Activated CD4-positive, alpha-beta T cell treated with anti-CD3 and anti-CD28 coated beads, Interleukin-2, amount 50 U/mL, for 24 hours (primary cell): ENCODE measurements at places on chromosomes 12 and 14.

DNA sequence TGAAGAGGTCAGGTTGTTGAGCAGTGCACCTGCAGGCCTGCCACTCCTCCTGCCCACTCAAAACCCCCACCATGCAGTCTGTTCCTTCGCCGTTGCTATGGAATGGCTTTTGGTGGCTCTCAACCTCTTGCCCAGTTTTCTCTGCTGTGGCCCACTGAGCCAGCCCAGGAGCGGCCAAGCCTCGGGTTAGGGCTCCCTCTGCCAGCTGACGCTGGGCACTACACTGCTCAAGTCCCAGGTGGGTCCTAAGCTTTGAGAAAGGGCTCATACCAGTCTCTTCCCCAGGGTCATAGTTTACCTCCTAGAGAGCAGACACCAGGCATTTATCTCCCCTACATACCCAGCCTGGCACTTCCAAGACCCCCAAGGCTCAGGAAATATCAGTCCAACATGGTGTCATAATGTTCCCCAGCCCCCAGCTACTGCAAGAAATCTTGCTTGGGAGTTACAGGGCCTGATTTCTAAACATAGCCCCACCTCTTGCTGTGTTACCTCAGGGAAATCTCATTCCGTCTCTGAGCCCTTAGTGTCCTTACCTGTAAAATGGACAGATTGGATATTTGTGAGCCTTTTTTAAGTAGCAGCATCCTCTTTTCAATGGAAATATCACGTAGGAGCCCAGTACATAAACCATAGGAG is 59.4 kb downstream of the TSPAN11 start:
- no peak for DNase-seq

DNA sequence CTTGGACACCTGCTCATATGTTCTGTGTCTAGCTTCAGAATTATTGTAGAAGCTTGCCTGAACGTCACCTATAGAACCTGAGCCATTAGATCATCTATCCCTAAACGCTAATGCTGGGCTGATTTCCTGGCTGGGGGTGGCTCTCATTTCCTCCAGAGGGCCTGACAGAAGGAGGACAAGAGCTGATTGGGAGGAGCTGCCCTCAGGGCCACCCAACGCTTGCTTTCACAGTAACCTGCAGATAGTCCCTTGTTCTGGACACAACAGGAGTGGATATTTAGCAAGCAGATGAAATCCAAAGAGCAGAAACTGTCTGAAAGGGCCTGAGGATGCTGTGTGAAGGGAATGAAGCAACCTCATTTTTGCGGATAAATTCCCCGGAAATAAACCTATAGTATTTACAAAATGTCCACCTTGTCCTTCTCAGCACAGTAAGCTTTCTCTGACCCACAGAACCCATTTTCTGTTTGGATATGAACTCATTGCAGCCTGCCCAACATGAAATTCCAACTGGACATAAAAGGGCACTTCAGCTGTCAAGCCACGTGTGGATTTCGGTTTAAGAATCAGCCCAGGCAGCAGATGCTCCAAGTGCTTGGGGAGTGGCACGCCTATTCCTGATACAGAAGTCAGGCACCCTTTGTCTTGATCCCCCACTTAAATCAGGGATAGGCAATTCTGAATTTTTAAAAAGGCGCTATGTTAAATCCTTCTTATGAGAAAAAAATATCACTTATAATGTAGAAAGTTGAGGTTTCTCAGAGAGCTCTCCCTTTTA is 32.8 kb upstream of the TUBA1C start:
- no peak for DNase-seq

DNA sequence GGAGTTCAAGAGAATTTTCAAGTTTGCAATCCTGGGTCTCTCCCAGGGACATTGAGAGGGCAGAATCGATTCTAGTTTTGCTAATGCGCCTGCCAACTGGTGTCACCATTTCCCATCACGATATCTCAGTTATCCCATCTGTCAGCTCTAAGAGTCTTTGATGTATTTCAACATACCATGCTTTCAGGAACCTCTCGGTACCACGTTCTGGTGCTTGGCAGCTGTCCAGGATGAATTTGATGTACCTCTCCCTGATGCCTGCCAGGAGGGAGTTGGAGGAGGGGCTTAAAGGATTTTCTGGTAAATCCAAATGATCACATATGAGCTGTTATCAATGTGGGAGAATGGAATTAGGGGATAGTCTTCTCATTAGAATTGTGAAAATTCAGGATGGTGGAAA is 332.5 kb downstream of the RGS6 start:
- DNase-seq, result no peak

- no peak for DNase-seq
Measured at GRCh38 chr12:85277191-85277590, 2.8 kb upstream of the ALX1 start.

DNA sequence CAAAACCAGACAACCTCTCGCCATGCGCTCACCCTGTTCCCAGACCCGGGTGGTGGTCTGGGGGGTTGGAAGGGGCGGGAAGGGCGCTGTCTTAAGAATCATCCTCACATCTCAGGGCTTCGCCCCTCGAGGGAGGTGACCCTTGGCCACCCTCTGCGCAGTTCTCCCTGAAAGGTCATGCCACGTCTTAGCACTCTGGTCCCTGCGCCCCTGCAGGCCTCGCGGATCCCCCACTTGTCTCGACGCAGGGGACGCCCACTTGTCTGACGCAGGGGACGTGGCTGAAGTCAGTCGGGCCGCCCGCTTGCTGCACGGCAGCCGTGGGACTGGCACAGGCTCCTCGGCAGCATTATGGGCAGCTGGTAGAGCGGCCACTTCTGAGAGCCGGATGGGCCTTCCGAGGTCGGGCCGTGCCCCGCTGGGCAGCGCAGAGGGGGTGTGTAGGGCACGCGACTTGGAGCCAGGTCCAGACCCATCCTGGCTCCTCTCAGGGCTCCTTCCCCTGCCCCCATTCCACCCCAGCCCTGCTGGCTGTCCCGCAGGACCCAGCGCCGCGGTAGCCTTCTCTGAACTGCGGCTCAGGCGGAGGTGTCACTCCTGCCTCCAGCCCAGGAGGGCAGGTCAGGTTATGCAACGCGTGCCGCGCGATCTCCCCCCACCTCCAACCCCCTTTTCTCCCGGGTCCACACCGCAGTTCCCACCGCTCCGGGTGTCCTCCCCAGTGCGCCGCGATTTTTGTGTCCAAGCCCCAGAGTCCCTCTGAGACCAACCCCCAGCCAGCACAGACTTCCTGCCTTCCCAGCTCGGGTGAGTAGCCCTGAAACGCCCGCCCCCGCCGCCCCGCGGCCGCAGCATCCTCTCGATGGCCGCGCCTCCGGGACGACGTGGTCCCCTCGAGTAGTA is 40.9 kb upstream of the CAPRIN2 start:
- DNase-seq, result no peak

- no peak for DNase-seq
Measured at GRCh38 chr12:39935275-39935674, 170.6 kb downstream of the SLC2A13 start.

DNA sequence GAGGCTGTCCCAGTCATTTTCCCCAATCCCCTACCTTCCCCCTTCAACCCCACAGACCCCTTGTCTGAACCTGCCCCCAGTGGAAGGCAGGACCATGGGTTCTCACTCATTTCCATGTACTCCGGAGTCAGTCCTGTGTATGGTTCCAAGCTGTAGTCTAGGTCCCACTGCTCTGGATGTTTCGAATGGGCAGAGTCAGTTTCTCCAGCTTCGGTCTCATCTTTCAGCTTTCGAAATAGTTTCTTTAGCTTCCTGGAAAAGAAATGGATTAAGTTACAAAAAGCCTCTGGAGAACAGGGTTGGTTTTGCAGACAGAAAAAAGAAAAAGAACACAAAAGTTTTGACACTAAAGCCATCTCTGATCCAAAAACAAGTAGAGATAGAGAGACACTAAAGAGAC is 167.5 kb downstream of the NTF3 start:
- no peak for DNase-seq

GRCh38 chr14:104795781-104796686 is 486 bp upstream of the AKT1 start:
- no peak for DNase-seq

DNA sequence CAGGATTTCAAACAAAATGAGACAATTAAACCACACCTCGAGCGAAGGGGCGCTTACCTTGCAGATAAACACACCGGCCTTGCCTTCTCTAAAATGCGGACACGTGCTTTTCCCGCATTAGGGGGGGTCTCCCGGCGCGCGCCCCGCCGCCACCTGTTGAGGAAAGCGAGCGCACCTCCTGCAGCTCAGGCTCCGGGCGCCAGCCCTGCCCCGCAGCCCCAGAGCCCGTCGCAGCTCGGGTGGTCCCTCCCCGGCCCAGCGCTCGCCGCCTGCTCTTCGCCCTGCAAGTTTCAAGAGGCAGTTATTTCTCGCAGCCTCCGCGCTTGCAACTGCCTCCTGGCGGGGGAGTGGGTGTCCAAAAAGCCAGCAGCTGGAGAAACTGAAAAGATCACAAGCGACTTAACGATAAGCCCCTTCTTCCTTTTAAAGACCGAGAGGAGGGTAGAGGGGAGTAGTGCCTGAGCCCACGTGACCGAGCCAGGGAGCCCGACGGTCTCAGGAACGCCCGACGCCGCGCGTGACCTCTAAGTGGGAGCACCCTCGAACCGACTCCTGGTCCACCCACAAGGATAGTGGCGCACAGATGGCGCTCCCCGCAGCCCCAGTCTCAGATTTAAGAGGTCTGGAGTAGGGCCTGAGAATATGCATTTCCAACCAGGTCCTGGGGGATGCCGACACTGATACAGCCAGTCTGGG is at the start of gene ESR2:
Gene ESR2, minus strand, starts transcription at position 396 of the 696 bp plus-strand sequence. CDS start 11,386 bp downstream, outside the sequence.
- DNase-seq, result no peak

- no peak for DNase-seq
Measured at GRCh38 chr12:12357719-12358461, 1.0 kb downstream of the BORCS5 start.

DNA sequence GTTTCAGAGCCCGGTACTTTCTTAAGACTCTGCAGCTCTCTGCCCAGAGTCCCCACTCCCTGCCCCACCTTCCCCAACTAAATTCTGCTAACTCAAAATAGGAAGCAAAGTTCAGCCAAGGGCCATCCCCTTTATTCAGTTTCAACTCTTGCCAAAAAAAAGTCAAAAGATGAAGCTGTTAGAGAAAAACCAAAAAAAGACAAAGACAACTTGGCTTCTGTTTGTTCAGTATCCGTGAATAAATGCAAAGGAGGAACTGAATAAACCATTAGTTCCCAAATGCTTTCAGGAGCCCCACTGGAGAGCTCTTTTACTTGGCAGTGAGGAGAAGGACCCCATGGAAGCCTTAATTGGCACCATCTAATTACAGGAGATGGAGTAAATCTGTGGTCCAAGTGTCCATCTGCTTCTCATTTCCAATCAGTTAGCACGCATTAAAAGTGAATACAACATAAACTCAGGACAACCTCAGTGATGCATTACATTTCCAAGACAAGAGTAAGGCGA is 155.4 kb upstream of the GZMB start:
- no peak for DNase-seq

DNA sequence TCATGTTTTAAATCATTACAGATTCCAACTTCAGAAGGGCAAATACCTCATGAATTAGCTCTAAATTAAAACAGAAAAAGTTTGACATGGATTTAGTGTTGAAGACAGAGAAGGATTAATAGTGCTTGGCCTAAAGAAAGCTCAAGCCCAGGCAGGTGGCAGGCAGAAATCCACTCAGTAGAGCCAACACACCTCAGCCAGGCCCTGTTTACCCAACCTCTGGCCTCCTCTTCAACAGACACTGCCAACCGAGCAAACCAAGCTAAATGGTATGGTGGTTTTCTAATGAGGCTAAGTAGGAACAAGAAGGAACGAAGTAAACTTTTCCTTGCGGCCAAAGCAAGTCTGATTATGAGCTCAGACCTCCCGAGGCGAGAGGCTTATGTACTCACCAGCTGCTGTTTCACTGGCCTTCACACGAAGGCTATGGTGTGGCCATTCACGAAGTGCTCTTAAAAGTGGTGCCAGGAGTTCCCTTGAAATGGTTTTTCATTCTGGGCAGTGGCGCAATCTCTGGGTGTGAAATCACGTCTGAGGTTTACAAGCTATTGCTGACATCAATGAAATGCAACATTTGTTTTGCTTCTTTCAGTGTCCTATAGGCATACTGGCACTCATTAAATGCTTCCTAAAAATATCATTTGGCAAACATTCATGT is 124.1 kb upstream of the LGR5 start:
- no peak for DNase-seq

DNA sequence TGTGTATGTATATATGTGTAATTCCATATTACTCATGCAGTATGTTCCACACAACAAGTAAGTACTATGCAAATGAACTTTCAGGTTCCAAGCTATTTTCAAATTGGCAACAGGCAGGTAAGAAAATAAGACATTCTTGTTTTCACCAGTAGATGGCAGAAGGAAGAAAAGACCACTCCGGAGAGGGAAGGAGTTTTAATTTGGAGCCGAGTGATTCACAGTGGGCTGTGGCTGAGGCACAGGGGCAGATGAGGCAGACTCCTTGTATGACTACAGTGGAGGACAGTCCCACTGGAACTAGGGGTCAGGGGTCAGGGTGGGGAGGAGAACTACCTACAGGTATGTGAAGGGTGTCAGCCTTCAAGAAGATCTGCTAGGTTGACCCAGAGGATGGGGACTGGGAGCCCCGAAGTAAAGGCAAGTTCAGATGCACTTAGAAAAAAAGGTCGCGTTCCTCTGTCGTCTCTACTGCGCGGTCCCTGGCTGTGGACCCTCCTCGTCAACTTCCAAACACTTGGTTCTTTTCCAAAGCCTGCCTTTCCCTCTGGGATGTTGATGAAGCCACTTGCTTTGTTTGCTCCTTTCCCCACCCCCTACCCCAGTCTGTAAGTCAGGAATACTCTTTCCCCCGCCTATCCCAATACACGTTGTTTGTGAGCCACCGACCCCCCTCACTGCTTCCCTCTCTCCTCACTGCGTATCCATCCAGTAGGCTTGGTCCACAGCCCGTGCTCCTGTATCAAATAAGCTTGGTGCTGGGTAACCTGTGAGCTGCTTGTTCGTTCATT is 24.1 kb downstream of the DDX47 start:
- peak; percentile 18 for DNase-seq

- DNase-seq, result no peak
Measured at GRCh38 chr12:76922866-76923265, 44.0 kb upstream of the CSRP2 start.

DNA sequence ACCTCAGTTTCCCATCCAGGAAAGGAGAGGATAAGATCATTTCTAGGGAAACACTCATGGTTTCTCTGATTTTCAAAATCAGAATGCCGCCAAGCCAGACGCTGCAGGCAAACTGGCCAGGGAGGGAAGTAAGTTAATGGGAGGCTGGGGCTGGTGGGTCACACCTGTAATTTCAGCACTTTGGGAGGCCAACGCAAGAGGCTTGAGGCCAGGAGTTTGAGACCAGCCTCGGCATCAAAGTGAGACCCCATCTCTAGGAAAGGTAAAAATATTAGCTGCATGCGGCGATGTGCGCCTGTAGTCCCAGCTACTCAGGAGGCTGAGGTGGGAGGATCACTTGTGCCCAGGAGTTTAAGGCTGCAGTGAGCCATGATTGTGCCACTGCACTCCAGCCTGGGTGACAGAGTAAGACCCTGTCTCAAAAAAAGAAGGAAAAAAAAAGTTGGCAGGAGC is 587 bp downstream of the SELPLG start:
- DNase-seq, result no peak
